Activated naive CD8-positive, alpha-beta T cell treated with anti-CD3 and anti-CD28 coated beads, Interleukin-2, amount 50 U/mL, for 24 hours (primary cell): ENCODE measurements at places on chromosomes 5 and 9.
A peak's percentile ranks its signal among the peaks of the same experiment; 100 is the strongest.

- DNase-seq = no peak
- H3K27ac ChIP-seq = no peak overlapping the region
- H3K36me3 ChIP-seq = no peaks in the 10 kb centered on the region
- H3K4me3 ChIP-seq = no peak overlapping the region
- peaks cover 34% of the 10 kb centered on the region for H3K27me3 ChIP-seq
Observed at GRCh38 chr9:130443840-130444492, 795 bp upstream of the ASS1 start.

GRCh38 chr5:121378559-121379359, 472.9 kb upstream of the FTMT start:
- H3K27ac ChIP-seq = no peak overlapping the region
- H3K4me3 ChIP-seq = no peak overlapping the region
- no peaks in the 10 kb centered on the region for H3K27me3 ChIP-seq
- H3K36me3 ChIP-seq = no peaks in the 10 kb centered on the region
- no peaks in the 10 kb centered on the region for H3K4me1 ChIP-seq

- peaks cover 53% of the 10 kb centered on the region for H3K27me3 ChIP-seq
- H3K27ac ChIP-seq = no peak overlapping the region
- no peaks in the 10 kb centered on the region for H3K36me3 ChIP-seq
- no peak for DNase-seq
- H3K4me3 ChIP-seq = no peak overlapping the region
Observed at GRCh38 chr9:136189394-136190236, 15.3 kb downstream of the LHX3 start.

DNA sequence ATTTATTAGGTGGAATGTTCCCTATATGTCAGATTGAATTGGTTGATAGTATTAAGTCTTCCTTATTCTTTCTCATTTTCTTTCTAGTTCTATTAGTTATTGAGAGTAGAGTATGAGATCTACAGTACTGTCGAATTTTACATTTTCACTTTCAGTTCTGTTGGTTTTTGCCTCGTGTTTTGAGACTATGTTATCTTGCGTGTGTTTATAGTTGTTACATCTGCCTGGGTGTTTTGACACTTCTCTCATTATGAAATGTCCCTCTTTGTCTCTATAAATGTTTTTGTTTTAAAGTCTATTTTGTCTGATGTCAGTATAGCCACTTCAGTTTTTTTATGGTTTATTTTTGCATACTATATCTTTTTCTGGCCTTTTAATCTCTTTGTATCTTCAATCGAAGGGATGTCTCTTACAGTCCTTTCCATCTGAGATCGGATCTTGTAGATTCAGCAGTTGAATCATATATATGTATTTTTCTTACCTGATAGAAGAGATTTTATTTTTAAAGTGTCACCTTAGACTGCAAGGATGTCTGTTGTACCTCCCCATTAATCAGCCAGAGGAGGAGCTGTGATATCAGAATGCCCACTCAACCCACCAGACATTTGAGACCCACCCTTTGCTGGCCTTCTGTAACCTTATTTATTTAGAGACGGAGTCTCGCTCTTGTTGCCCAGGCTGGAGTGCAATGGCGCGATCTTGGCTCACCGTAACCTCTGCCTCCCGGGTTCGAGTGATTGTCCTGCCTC, 20.7 kb downstream of the EHMT1 start:
- peak overlapping the region; percentile 82 for H3K27ac ChIP-seq
- H3K4me1 ChIP-seq = peaks cover 46% of the 10 kb centered on the region
- no peaks in the 10 kb centered on the region for H3K27me3 ChIP-seq
- H3K4me3 ChIP-seq = peak overlapping the region; percentile 73
- no peak for DNase-seq

DNA sequence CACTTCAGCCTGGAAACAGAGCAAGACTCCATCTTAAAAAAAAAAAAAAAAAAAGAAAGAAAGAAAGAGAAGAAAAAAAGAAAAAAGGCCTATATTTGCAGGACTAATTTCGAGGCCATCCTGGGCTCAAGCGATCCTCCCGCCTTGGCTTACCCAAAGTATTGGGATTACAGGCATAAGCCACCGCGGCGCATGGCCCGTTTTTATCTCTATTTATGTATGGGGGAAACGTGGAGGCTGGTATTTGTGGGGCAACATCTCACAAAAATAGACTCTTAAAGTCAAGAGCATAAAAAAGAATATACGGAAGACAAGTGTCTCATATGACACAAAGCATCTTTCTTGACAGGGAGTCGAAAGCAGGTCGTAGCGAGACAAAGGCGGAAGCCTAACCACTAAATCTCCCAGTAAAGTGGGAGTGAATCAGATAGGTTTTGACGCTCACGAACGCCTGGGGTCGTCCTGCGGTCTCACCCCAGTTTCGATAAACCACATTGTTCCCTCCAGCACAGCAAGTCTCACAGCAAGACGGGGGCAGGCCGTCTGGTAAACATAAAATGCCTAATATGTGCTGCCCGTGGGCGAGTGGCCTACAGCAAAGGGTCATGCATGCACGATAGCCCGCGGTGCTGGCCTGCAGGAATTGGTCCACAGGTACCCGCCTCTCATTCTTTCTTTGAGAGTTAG, 1.8 kb upstream of the TRIM41 start:
- H3K36me3 ChIP-seq = peaks cover 11% of the 10 kb centered on the region
- H3K4me3 ChIP-seq = peak overlapping the region; percentile 97
- peaks cover 11% of the 10 kb centered on the region for H3K27me3 ChIP-seq
- DNase-seq = peak; percentile 66
- H3K27ac ChIP-seq = peak overlapping the region; percentile 96

- no peak overlapping the region for H3K4me3 ChIP-seq
- no peak for DNase-seq
- peaks cover 9% of the 10 kb centered on the region for H3K4me1 ChIP-seq
- no peaks in the 10 kb centered on the region for H3K36me3 ChIP-seq
- H3K27ac ChIP-seq = no peak overlapping the region
Observed at GRCh38 chr5:42878550-42878949, 66.9 kb upstream of the SELENOP start.

DNA sequence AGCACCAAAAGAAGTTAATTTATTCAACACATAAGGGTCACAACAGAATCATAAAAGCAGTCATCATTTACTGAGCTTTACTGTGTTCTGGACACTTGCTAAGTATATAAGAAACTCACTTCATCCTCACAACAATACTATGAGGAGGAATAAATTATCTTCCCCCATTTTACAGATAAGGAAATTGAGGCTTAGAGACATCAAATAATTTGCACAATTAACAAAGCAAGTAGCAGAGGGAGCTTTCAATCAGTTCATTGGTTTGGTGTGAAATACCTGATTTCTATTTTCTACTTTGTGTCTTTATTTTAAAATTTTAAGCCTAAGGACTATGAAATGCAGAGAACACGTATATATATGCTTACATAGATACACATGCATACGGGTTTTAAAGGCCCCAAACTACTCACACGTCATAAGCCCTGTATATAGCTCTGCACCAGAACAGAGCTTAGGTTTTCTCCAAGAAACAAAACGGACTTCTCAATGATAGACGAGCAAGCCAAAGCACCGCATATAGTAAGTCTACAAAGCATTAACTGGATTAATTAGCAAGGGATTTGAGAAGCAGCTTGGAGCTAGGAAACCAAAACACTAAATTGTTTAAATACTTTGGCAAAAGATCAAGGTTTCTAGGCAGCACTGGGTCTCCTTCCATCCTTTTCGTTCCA, 95.6 kb downstream of the DENND1A start:
- H3K27ac ChIP-seq = no peak overlapping the region
- peak overlapping the region; percentile 50 for H3K4me3 ChIP-seq
- DNase-seq = no peak
- H3K4me1 ChIP-seq = peaks cover 22% of the 10 kb centered on the region

DNA sequence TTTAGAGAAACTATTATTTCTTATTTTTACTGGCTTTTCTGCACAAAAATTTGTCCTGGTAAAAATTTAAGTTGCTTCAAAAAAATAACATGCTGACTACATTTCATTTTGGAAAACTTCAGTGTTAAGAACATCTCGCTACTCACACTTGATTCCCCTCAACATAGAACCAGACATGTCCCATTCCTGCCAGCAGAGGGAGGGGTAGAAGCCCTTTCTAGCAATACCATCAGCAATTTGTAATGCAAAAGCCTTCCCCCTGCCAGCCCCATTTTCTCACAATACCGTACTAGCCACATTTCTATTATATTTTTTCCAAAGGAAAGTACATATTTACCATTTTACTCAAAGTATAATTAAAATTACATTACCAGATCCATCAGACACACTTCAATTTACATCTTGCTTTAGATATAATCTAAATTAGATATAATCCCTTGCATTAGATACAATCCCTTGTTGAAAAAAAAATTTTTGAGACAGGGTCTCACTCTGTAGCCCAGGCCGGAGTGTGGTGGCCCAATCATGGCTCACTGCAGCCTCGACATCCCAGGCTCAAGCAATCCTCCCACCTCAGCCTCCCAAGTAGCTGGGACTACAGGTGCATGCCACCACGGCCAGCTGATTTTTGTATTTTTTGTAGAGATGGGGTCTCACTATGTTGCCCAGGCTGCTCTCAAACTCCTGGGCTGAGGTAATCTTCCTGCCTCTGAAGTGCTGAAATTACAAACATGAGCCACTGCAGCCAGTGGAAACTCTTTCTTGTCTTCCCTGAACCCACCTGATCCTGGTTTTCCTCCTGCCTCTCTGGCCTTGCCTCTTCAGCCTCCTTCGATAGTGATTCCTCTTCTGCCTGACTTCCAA, 39.6 kb upstream of the IDNK start:
- H3K27ac ChIP-seq = no peak overlapping the region
- peaks cover 13% of the 10 kb centered on the region for H3K36me3 ChIP-seq
- H3K27me3 ChIP-seq = no peaks in the 10 kb centered on the region
- peak; percentile 10 for DNase-seq
- H3K4me3 ChIP-seq = no peak overlapping the region

DNA sequence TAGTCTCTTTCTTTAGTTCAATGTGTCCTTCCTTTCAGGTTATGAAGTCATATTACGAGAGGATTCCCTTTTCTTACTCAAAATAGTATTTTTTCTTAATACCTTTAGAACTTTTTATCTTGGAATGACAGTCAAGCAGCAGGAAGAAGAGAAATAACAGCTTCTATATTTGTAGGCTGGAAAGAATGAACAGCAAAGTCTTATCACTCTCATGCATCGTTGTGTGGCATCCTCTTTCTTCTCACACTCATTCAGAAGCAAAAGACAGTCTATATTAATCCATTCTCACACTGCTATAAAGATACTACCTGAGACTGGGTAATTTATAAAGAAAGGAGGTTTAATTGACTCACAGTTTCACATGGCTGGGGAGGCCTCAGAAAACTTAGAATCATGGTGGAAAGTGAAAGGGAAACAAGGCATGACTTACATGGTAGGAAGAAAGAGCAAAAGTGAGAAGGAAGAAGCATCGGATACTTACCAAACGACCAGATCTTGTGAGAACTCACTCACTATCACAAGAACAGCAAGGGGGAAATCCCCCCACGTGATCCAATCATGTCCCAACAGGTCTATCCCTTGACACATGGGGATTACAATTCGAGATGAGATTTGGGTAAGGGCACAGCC, 1646.1 kb upstream of the CDH6 start:
- no peak for DNase-seq
- H3K36me3 ChIP-seq = no peaks in the 10 kb centered on the region
- H3K27me3 ChIP-seq = no peaks in the 10 kb centered on the region
- no peak overlapping the region for H3K4me3 ChIP-seq

GRCh38 chr5:96625365-96625764, 36.8 kb upstream of the CAST start:
- no peak for DNase-seq
- no peak overlapping the region for H3K27ac ChIP-seq
- no peaks in the 10 kb centered on the region for H3K4me1 ChIP-seq
- peaks cover 1% of the 10 kb centered on the region for H3K27me3 ChIP-seq
- H3K4me3 ChIP-seq = no peak overlapping the region

DNA sequence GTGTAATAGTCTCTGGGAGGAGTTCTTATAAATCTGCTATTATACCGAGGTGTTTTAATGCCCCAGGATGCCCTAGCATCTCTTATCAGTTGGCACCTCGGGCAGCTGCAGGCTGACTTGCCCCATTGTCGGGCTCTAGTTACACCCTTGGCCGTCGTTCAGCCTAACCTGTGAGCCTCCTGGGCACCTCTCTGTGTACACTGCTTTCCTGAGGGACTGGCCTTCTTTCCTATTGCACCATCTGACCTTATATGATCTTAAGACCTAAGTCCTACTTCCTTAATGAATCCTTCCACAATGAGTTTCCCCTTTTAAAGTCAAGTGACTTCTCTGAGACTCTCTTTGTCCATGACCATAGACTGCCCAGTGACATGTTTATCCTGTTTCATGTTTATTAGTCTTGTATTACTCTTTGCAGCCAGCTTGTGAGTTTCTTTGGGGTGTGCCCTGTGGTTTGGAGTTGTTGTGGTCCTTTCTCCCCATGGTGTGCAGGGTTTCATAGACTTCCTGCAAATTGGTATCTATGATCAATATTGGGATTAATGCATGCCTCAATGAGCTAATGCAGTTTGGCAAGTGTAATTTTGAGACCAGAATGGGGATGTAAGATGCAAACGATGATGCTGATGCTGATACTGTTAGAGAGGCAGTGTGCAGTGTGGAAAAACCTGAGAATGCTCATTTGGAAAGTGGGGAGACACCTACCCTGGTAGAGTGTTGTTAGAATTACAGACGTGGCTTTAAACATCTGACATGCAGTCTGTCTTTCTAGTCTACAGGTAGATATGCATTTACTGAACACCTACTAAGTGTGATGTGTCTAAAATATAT, 4.9 kb downstream of the DAPK1 start:
- H3K4me3 ChIP-seq = no peak overlapping the region
- no peaks in the 10 kb centered on the region for H3K36me3 ChIP-seq
- DNase-seq = no peak
- no peak overlapping the region for H3K27ac ChIP-seq
- peaks cover 21% of the 10 kb centered on the region for H3K27me3 ChIP-seq

DNA sequence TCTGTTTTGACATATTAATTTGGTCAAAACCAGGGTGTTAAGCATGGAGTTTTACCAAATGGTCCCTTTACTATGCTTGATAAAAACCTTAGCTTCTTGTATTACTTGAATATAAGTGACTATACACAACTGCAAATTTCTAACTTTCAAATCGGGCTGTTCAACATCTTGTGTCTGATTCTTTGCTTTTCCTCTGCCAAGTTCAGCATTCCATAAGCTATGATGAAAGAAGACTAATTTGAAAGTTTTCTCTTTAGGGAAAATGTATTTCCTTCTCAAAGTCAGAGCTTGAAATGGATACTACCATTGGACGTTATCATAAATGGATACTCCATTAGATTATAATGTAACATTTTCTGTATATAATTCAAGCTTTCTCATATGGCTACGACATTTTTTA, 792.9 kb downstream of the EFNA5 start:
- H3K4me1 ChIP-seq = no peaks in the 10 kb centered on the region
- H3K4me3 ChIP-seq = no peak overlapping the region
- H3K27ac ChIP-seq = no peak overlapping the region
- DNase-seq = no peak

DNA sequence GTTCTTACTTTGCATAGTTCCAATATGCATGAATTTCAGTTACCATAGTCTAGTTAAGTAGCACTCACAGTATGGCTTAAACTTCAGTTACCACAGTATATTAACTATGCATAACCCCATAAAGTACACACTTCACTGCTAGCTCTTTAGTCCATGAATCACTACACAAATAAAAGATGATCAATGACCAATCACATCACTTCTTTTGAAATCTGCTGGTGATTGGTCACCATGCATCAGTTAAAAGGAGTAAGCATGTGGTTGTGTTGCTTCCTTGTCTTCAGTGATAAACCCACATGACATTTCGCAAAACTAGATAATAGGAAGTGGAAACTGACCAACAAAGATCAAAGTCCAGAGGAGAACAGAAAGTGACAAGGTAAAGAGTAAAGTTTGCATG, 79.0 kb downstream of the TAF11L14 start:
- H3K27ac ChIP-seq = no peak overlapping the region
- peaks cover 2% of the 10 kb centered on the region for H3K36me3 ChIP-seq
- H3K4me1 ChIP-seq = no peaks in the 10 kb centered on the region
- no peak for DNase-seq
